Prostate gland (tissue), 2 donors: ENCODE measurements at places on chromosomes 12 and 14. TPM values are rescaled to one million over a fixed set of nuclear protein-coding genes. Genes with fewer than 3 reads are reported as not detected.

SPX gene
- 0.51 TPM for total RNA-seq

DNA sequence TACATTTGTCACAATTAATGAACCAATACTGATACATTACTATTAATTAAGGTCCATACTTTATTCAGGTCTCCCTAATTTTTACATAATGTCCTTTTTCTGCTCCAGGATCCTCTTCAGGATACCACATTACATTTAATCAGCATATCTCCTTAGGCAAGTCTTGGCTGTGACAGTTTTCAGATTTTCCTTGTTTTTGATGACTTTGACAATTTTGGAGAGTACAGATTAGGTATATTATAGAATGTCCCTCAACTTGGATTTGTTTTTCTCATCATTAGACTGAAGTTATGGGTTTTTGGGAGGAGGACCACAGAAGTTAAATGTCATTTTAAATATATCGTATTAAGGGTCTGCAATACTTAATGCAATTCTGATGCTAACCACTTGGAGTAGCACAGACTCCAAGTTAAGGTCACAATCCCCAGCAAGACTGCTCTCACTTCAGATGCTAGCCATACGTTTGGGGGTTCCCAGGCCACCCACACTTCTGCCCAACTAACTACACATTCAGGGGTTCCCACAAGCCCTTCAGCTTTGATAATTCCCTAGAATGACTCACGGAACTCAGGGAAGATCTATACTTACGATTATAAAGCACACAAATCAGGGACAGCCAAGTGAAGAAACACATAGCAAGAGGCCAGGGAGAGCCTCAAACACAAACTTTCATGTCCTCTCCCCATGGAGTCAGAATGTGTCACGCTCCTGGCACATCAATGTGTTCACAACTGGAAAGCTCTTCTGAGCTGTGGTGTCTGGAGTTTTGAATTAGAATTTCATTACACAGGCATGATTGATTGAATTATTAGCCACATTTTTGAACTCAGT, 17.0 kb upstream of the NUBPL start:
- no peak for DNase-seq

RTL1 gene
- total RNA-seq, result 0.80 TPM

DNA sequence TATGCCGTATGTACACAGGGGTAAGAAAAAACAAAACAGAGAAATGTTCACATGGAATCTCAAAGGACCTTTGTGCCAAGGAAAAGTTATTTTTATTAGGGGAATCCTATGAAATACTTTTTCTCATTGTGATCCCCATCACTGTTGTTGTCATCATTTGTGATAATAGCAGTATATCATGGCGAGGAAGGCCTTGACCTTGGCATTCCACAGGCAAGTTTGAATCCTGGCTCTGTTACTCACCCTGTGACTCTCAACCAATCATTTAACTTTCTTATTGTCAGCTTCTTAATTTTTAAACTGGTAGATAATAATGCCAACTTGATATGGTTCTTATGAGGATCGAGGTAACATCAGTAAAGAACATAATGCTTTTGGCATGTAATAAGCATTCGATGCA, 142.2 kb upstream of the DDHD1 start:
- DNase-seq, result no peak

BCL7A gene
- 10.3 TPM for total RNA-seq

DNA sequence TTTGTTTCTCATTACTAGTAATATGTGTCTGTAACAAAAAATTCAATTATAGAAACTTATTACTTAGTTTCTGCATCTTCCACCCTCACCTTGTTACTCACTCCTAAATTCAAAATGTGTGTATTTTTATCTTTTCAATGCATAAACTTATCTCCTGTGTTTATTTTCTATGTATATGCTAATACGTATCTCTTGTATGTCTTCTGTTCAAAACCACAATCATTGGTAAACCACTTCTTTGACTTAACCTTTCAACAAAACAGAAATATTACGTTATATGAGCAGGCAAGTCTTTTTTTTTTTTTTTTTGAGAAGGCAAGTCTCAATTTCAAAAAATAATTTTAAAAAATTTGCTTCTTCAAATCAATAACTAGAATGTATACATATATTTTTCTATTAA, 39.2 kb upstream of the RPH3A start:
- no peak for DNase-seq

- no peak for DNase-seq
These were observed 38.0 kb downstream of the IQSEC3 start for GRCh38 chr12:104551-105081.

EMP1 gene
- 38.9 TPM for total RNA-seq

- no peak for DNase-seq
These were observed 753 bp downstream of the ACRBP start for GRCh38 chr12:6646276-6647082.

DNA sequence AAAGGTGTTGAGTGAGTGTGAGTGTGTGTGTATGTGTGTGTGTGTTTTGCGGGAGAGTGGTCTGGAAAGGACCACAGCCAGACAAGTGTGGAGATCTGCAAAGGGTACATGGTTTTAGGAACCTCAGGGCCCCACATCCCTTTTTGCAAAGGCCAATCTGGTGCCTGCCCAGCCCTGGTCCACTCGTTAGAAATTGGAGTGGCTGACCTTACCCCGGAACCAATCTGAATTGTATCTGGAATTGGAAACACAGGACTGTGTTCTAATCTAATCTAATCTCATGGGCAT, 11.3 kb upstream of the TBX3 start:
- no peak for DNase-seq

DNA sequence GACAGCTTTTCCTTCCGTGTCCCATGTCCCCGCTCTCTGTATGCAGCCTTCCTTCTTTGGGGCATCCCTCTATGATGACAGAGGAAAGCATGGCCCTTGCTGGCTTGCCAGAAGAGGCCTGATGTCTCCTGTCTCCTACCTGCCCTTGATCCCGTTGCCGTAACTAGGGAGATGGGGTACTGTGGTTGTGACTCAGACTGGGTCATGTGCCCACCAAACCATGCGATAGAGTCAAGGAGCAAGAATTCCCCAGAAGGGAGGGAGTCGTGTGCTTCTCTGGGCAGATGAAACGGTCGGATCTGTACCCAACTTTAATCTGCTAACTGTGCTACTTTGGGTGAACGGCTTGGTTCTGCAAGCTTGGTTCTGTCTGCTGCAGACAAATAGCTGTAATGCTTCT, 99.1 kb upstream of the DYNC1H1 start:
- DNase-seq, result no peak

- DNase-seq, result no peak
These were observed 28.2 kb upstream of the KCNA1 start for GRCh38 chr12:4881266-4882064.

GRCh38 chr12:6020930-6021329, 75.9 kb upstream of the ANO2 start:
- peak; percentile 52 for DNase-seq

TMCC3 gene
- 15.4 TPM for total RNA-seq

POU6F1 gene
- 13.5 TPM for total RNA-seq

DNA sequence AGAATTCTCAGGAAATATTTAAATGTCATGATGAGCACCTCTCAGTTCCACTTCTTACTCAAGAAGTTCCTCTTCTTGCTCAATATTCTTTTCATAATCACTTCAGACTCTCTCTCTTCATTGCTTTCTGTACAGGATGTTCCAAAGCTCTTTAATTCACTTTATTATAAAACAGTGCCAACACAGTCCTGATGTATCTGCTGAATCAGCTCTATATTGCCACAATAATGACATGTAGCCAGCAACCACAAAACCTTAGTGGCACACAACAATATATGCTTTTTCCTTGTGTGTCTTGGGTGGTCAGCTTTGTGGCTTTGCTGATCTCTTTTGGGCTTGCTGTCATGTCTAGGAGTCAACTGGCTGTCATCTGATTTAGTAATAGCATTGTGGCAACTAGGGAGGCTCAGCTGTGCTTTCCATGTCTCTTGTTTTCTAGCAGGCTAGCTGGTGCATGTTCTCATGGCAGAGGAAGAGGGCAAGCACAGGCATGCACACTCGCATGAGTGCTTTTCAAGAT, 52.8 kb upstream of the SLC2A13 start:
- DNase-seq, result peak; percentile 80

PTCSC3 gene
- total RNA-seq, result not detected

- no peak for DNase-seq
These were observed 134.9 kb downstream of the KCNA5 start for GRCh38 chr12:5178571-5178970.

- no peak for DNase-seq
These were observed 173.0 kb upstream of the E2F7 start for GRCh38 chr12:77238335-77238734.
